ENCODE measurements at places on chromosomes 5 and 9.

GRCh38 chr5:77882670-77883257, 106.6 kb upstream of the TBCA start:
- DNase-seq: no peak

DNA sequence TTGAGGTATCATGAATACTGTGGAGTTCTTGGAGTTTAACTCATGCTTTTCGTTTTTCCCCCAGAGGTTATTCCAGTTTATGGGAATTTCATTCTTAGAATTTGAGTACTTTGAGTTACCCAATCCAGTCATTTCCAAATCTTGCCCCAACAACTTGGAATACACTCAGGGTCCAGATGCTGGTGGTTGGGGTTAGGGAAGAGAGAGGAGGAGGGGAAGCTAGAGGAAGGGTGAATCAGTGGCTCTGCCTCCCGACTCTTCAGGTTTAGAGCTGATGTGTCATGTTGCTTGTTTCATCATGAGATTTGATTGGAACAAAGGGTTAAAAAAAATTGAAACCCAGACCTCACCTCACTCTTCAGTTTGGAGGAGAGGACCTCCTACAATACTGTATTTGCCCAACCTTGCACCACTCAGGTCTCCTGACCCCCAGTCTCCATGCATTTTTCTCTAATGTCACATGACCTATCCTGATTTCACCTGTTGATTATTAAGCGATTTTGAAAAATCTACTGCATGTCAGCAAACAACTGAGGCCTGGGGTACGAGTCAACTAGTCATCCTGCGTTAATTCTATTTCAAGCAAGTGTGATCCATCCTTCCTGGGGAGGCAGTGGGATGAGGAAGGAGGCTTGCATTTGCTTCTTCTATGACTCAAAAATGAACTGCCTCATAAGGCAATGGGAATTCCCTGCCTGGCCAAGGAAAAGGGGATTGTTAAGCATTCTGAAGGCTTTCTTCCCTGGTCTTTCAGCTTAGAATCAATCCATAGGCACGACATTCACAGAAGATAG, 6.2 kb upstream of the SLC1A3 start:
- no peak for DNase-seq

DNA sequence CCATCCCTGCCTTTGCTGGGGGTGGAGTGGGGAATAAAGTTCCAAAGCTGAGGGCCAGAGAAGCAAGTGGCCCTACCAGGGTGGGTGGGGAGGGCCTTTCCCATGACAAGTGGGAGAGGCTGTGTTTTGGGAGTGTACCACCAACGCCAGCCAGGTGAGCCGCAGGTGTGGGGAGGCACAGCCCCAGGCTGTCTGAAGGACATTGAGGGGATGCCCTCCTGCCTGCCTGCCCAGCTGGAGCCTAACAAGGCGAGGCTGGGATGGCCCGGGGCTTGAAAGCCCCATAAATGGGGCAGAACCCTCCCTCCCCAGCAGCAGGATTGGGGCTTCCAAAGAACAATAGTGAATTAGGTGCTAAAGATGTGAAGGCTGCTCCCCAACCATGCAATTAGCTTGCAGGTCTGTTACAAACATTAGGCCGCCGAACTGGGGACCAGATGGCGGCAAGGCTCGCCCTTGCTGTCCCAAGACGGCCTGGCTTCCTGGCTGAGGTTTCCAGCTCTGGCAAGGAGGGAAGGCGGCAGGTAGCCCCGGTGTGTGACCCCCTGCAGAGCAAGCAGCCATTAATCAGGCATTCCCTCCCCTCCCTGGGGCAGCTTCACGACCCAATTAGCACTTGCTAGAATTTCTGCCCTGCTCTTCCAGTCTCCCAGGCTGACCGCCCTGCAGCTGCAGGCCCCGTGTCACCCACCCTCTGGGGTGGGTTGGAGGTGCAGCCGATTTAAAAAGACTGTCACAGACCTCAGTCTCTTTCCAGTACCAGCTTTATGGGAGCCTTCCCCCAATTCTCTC, 42.9 kb downstream of the FGF18 start:
- DNase-seq: peak; percentile 20

GRCh38 chr9:87290241-87291052, 207.2 kb upstream of the DAPK1 start:
- no peak for DNase-seq

DNA sequence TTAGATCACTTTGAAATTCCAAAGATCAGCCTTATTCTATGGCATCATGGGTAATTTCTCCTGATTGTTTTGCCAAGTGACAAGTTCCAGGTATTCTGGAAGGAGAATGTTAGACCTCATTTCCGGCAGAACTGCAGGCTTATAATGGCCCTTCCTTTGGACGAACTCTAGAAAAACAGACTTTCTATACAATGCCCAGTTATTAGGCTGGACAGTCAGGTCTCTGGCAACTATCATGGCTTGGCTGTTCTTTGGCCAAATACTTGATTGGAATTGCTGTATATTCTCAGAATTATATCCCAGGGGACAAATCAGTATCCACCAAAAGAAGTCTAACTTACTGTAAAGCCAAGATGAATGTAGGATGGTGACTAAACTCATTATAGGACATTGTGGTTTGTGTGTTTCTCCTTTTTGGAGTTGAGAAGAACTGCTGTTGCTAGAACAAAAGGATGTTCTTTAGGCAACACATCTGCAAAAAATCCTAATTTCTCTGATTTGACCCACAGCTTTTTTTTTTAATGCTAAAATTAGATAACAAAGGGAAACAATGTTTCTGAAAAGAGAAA, 69.0 kb downstream of the ADAMTSL1 start:
- no peak for DNase-seq

DNA sequence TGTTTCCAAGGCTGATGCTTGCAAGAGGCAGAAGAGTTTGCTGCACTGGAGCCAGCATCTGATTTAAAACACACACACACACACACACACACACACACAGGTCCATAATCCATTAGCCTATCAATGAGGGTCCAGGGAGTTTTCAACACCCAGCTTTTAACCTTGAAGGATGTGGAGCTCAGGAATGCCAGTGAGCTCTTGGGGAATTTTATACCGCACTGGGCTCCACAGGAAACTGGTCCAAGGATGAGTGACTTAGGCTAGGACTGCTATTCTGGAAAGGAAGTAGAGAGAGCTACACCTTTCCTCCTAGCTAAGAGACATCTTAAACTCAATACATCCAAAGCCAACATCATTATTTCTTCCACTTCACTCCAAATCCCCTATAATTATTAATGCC, 942 bp upstream of the NRG2 start:
- no peak for DNase-seq

DNA sequence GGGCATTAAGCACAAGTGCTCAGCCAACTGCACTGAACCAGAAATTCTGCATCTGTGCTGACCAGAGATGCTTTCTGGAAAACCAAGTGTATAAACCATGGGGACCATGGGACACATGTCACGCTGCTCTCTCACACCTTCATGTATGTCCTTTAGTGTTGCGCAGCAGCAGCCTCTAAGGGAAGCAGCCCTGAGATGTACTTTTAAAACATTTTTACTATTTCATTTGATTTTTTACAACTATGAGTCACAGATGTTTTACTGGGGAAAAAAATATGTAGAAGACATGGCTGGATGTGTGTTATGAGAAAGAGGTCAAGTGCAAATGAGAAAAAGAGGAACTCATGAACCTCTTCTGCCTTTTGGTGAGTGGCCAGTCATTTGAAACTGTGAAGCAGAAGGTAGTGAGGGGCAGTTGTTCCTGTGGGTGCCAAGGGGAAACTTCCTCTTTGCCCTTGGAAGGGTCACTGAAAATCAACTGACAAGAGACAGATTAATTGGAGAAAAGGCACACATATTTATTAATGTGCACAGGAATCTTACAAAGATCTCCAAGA, 31.4 kb upstream of the SYK start:
- DNase-seq: no peak

DNA sequence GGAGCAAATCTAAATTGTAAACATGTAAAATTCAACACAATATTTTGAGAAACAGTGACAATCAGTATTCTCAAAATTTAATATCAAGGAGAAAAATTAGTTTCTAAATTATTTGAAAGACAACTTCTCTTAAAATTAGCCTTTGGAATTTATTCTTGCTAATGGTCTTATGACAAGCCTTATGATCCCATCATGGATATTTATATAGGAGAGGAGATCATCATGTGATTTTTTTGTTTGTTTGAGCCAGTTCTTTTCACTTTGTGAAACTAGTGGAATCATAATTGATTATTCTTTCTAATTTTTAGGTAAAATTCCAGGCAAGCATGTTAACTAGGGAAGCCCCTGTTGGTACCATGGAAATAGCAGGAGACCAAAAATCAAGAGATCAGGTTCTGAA, 24.7 kb downstream of the DMXL1 start:
- no peak for DNase-seq

GRCh38 chr9:84067821-84068220, 87.2 kb downstream of the RMI1 start:
- no peak for DNase-seq

GRCh38 chr5:176693477-176693851, 46.2 kb downstream of the TSPAN17 start:
- no peak for DNase-seq

GRCh38 chr5:110925916-110926315, 145.6 kb upstream of the TSLP start:
- no peak for DNase-seq

DNA sequence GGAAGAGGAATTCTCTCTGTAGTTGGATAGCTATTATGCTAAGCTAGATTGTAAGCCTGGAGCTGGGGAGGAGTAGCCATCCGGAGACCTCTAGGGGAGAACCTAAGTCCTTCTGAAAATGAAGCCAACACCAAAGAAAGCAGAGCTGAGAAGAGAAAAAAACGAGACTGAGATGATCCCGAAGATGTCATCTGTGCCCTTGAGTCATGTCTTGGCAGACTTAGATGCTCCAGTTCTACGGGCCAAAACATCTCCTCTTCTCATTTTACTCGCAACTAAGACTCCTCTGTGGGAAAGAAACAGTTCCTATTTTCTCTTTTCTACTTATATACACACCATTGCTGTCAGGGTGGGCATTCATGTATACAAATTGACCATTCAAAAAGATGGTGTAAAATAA, 34.3 kb upstream of the ADCY2 start:
- DNase-seq: no peak

DNA sequence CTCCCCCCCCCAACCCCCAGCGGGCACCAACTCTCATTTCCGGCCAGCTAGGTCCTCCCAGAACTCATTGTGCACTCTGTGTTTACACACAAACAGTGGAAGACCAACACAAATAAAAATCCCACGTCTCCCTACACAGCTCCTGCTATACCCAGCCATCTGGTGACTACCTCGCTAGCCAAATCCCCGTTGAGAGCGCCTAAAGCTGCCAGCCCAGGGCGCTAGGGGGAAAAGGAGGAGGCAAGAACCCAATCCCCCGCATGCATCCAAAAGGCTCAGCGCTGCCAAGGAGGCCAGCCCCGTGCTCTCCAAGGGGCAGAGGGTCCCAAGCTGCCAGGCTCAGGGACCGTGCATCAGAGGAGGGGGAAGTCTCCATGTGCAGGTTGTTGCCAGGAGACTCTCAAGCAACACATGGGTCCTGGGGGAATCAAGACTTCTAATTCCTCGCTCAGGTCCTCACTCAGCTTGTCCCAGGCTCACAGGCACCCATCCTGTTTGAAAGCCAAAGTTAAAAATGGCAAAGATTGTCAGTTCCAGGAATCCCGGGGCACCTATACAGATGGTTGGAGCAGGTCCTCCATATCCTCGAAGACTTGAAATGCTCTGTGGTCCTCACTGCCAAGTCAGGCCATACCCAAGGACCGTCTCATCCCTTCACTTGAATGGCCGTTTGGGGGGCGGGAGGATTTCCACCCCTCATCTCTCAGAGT, 2.7 kb downstream of the ASTN2 start:
- no peak for DNase-seq

DNA sequence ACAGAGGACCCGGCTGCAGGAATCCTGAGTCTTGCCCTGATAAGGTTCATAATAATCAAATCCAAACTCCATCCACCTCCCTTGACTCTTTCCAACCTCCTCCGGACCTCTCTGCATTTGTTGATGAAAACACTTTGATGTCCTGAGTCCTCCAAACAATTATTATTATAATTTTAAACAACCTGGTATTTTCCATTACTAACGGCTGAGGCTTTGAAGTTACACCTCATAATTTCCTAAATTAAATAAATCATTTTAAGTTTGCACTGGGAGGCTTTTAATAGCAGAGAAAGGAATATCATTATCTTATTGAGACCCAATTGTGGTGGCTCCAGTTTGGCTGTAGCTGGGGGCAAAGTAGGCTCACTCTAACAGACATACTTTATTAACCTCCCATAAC, 9.5 kb downstream of the MSX2 start:
- no peak for DNase-seq

DNA sequence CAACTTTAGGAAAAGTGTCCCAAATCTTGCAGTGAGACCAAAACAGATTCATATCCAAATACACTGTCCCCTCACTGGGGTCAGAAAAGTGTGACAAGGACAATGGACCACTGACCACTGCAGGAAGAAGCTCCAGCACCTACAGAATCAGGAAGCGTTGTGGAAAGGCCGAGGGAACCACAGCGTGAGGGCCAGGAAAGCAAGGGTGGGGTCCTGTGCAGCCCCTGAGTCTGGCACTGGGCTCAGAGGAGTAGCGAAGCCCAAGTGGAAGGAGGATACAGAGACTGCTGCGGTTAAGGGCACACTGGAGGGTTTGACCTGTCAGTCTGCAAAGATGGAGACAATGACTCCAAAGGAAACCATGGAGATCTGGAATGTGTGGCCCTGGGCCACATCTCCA, 36.9 kb downstream of the C5orf15 start:
- DNase-seq: no peak

DNA sequence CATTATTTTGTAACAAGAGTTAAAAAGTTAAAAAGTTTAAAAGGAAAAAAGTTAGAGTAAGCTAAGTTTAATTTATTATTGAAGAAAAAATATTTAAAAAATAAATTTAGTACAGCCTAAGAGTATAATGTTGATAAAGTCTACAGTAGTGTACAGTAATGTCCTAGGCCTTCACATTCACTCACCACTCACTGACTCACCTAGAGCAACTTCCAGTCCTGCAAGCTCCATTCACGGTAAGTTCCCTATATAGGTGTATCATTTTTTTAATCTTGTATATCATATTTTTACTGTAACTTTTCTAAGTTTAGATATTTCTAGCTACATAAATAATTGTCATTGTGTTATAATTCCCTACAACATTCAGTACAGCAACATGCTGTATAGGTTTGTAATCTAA, 69.4 kb upstream of the PANK3 start:
- no peak for DNase-seq

GRCh38 chr9:75451045-75451444, 362.7 kb downstream of the OSTF1 start:
- no peak for DNase-seq

DNA sequence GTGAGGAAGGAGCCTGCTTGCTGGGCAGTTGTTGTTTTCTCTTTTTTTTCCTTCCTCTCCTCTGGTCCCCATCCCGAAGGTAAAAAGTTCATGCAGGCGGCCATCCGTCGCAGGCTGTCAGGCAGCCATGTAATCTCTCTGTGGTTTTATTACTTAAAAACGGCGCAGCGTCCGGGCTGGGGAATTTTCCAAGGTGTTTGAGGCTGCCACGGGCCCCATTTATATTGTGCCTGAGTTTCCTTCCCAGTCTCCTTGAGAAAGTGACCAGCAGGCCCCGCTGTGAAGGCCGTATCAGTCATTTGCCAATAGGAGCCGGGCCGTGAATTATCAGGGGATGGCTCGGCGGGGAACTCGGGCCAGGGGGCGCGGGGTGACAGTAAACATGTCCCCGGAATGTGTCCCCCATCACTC, 289.7 kb downstream of the PBX3 start:
- DNase-seq: no peak

- DNase-seq: no peak
These were observed 348.3 kb downstream of the ICE1 start for GRCh38 chr5:5770825-5771224.

Data from NCI-H2081 (cell line).